ENCODE measurements at places on chromosomes 2 and 18.

- no peak overlapping the region for H3K4me3 ChIP-seq
- no peak overlapping the region for H3K27ac ChIP-seq
- peaks cover 12% of the 10 kb centered on the region for H3K27me3 ChIP-seq
- no peaks in the 10 kb centered on the region for H3K4me1 ChIP-seq
- no peak for DNase-seq
- no peaks in the 10 kb centered on the region for H3K36me3 ChIP-seq
These were observed 16.3 kb downstream of the GKN2 start for GRCh38 chr2:68936427-68936826.

DNA sequence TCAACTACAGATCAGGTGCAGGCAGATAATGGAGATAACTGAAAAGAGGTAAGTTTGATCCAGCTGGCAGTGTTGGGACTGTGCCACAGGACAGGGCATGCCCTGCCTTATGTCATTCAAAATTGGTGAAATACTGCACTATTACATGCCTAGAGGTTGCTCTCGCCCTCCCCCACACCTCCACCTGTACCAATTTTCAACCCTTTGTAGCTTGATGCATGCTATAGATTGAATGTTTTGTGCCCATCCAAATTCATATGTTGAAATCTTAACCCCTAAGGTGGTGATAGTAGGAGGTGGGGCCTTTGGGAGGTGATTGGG is 72.1 kb upstream of the LYPD6B start:
- H3K4me3 ChIP-seq, result no peak overlapping the region
- H3K27ac ChIP-seq, result no peak overlapping the region
- no peaks in the 10 kb centered on the region for H3K27me3 ChIP-seq
- no peaks in the 10 kb centered on the region for H3K36me3 ChIP-seq
- no peaks in the 10 kb centered on the region for H3K4me1 ChIP-seq

GRCh38 chr18:79856119-79857007 is 58.6 kb downstream of the KCNG2 start:
- no peaks in the 10 kb centered on the region for H3K27me3 ChIP-seq
- DNase-seq, result no peak
- H3K36me3 ChIP-seq, result no peaks in the 10 kb centered on the region
- no peak overlapping the region for H3K4me3 ChIP-seq
- no peaks in the 10 kb centered on the region for H3K4me1 ChIP-seq
- H3K27ac ChIP-seq, result no peak overlapping the region

GRCh38 chr2:171615069-171615468 is 72.2 kb upstream of the DYNC1I2 start:
- H3K27ac ChIP-seq, result no peak overlapping the region
- H3K27me3 ChIP-seq, result peaks cover 20% of the 10 kb centered on the region
- no peaks in the 10 kb centered on the region for H3K4me1 ChIP-seq

DNA sequence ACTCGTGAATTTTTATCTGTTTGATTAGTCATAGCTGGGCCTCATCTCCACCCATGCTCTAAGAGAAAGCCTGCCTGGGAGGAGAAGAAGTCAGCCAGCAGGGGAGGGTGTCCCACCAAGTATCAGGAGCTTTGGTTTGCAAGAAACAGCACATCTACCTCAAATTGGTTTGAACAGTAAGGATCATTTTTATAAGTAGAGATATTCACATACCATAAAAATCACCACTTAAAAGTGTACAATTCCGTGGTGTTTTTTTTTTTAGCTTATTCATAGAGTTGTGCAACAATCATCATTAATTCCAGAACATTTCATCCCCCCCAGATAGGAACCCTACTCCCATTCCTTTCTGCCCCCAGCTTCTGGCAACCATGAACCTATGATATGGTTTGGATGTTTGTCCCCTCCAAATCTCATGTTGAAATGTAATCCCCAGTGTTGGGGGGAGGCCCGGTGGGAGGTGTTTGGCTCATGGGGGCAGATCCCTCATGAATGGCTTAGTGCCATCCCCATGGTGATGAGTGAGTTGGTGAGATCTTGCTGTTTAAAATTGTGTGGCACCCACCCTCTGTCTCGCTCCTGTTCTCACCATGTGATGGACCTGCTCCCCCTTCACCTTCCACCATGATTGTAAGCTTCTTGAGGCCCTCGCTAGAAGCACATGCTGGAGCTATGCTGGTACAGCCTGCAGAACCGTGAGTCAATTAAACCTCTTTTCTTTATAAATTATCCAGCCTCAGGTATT is 36.2 kb upstream of the HS6ST1 start:
- no peak overlapping the region for H3K27ac ChIP-seq
- H3K36me3 ChIP-seq, result no peaks in the 10 kb centered on the region
- peaks cover 23% of the 10 kb centered on the region for H3K27me3 ChIP-seq
- H3K4me3 ChIP-seq, result no peak overlapping the region
- H3K4me1 ChIP-seq, result no peaks in the 10 kb centered on the region
- no peak for DNase-seq

DNA sequence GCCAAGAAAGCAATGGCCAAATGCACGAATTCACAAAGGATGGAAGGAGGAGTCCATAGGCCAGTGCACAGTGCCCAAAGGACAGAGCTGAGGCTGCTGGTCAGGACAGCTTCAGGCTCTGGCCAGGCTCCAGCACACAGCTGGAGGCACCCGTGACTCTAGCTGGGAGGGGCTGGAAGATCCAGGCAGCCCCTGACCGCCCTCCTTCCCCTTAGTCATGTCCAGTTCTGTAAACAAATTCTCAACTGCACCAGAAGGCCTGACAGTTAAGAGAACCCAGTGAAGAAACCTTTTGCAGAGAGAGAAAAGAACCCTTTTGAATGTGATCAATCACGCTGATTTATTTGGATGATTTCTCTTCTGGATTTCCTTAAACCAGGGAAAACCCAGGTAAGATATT is 7.7 kb upstream of the YWHAQ start:
- H3K27ac ChIP-seq, result no peak overlapping the region
- no peak overlapping the region for H3K4me3 ChIP-seq
- no peaks in the 10 kb centered on the region for H3K4me1 ChIP-seq

GRCh38 chr2:11368059-11368572 is 23.7 kb upstream of the ROCK2 start:
- no peaks in the 10 kb centered on the region for H3K36me3 ChIP-seq
- no peak overlapping the region for H3K27ac ChIP-seq
- H3K4me1 ChIP-seq, result no peaks in the 10 kb centered on the region
- no peak for DNase-seq
- H3K27me3 ChIP-seq, result no peaks in the 10 kb centered on the region
- no peak overlapping the region for H3K4me3 ChIP-seq

DNA sequence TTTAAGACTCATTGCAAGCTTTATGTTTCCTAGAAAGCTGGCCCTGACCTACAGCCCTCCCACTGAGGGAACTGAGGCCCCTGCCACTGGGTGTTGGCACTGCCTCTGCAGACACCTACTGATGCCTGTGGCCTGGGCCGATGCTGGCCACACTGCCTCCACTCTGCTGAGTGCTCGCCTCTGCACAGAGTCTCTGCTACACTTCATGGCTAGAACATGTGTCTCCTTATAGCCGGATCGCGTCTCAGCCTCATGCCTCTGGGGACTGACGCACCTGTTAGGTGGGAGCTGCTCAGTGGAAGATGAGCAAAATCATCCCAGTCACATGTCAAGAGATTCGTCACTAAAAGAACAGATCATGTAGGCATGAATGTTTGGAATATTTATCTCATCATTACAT is 108.7 kb downstream of the RGPD3 start:
- H3K4me1 ChIP-seq, result no peaks in the 10 kb centered on the region
- no peaks in the 10 kb centered on the region for H3K36me3 ChIP-seq
- no peak overlapping the region for H3K27ac ChIP-seq
- DNase-seq, result no peak
- H3K4me3 ChIP-seq, result no peak overlapping the region

DNA sequence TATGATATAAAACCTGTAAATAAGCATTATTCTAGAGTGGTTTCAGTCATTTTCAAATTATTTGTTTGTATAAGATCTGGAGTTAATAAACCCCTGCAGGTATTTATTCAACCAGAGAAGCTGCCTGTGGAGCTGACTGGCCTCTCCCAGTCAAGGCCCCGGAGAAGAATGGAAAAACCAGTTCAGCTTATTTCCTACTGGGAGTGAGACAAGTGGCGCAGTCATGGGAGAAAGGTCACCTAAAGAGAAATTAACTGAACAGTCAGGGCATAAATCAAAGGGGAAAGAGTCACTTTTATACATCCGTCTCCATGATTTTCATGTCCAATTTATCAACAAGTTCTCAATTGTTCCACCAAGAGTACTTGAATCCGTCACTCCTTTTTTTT is 240.9 kb downstream of the RNF152 start:
- H3K36me3 ChIP-seq, result no peaks in the 10 kb centered on the region
- H3K27me3 ChIP-seq, result no peaks in the 10 kb centered on the region
- H3K4me1 ChIP-seq, result no peaks in the 10 kb centered on the region
- no peak overlapping the region for H3K27ac ChIP-seq

GRCh38 chr18:26046419-26047077 is 43.9 kb downstream of the SS18 start:
- peaks cover 7% of the 10 kb centered on the region for H3K4me1 ChIP-seq
- H3K36me3 ChIP-seq, result peaks cover 26% of the 10 kb centered on the region
- no peak overlapping the region for H3K4me3 ChIP-seq
- no peak for DNase-seq
- H3K27ac ChIP-seq, result no peak overlapping the region

DNA sequence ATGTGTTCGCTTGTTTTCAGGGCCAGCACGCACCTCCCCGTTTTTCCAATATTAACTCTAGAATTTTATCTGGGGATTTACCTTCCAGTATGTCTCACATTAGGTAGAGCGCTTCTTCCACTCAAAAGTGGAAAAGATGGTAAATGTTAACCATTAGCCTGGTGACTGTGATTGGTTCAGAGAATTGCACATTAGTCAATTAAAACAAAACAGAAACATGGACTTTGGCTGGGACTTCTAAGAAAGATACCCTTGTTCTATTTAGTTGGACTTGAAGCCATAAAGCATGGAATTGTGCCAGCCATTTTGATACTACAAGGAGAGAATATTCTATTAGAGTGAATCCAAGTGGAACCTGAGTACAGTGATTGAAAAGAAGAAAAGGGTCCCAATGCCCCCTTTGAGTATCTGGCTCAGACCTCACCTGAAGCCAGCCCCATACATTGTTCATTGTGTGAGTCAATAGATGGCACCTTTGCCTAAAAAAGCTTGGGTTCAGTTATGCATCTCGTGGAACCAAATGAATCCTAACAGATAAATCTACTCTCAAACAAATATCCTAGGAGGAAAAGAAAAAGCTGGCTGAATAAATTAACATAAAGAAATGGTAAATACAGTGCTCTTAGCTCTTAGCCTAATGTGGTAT is 354.3 kb downstream of the IRS1 start:
- DNase-seq, result no peak
- no peaks in the 10 kb centered on the region for H3K36me3 ChIP-seq
- no peak overlapping the region for H3K4me3 ChIP-seq

GRCh38 chr18:11947214-11948191 is 33.8 kb upstream of the IMPA2 start:
- peak; percentile 43 for DNase-seq
- peak overlapping the region; percentile 39 for H3K27ac ChIP-seq
- H3K4me1 ChIP-seq, result no peaks in the 10 kb centered on the region
- no peaks in the 10 kb centered on the region for H3K36me3 ChIP-seq

DNA sequence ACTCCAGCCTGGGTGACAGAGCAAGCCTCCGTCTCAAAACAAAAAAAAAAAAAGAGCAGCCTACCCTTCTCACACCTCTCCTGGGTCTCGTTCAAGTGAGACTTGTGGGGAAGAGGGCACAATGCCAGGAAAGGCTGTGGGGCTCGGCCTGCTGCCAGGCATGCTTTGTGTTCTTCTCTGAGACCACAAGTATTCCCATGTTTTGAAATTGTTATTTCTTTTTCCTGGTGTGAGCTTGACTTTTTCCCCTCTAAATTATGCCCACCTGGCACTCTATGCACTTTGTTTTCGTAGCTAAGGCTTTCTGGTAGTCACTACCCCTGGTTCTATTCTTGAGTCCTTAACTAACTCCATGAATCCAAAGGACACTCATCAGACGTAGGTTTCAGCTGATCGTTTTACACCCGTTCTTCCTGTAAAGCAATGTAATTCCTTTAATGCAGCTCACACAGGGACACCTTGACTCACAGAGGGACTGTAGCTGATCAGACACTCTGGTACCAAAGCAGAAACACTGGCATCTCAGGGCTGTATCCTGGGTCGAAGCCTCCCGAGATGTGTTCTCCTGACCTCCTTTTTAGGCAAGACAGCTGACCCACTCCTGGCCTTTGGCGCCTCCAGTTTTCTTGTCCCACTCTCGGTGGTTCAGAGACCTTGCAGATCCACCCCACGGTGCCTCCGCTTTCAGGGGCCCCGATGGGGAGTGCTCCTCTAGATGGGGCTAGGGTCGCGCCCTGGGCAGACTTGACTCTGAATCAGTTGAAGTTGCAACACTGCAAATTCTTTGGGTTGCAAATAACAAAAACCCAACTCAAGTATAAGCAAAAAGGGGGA is 193.3 kb upstream of the AGAP1 start:
- no peaks in the 10 kb centered on the region for H3K27me3 ChIP-seq
- H3K27ac ChIP-seq, result no peak overlapping the region
- no peaks in the 10 kb centered on the region for H3K36me3 ChIP-seq
- no peaks in the 10 kb centered on the region for H3K4me1 ChIP-seq

DNA sequence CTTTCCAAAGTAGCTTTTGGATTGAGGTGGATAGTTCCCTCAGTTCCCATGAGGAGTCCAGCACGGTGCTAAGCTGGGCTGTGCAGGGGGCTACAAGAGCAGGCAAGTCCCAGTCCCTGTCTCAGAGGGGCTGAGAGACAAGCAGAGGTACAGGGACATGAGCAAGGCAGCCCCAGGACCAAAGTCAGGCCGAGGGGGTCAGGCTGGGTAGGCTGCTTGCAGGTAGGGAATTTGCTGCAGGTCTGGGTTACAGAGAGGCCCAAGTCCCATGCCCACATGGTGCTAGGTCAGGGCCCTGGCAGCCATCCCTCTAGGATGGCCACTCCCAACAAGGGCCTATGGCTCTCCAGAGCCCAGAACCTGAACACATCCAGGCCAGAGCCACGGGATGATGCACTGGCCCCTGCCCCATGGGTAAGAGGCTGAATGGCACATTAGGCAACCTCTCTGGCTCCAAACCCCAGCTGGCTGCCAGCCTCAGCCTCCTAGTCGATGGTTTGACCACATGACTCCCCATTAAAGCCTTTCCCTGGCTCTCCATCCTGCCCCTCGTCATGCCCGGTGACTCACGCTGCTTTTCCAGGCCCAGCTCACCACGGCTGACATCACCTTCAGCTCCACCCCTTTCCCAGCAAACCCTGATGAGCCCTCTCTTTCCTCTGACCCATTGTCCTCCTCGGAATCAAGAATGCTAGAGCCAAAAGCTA is 83.7 kb downstream of the SDC1 start:
- H3K27me3 ChIP-seq, result no peaks in the 10 kb centered on the region
- DNase-seq, result no peak
- no peak overlapping the region for H3K27ac ChIP-seq
- no peaks in the 10 kb centered on the region for H3K4me1 ChIP-seq
- no peak overlapping the region for H3K4me3 ChIP-seq

DNA sequence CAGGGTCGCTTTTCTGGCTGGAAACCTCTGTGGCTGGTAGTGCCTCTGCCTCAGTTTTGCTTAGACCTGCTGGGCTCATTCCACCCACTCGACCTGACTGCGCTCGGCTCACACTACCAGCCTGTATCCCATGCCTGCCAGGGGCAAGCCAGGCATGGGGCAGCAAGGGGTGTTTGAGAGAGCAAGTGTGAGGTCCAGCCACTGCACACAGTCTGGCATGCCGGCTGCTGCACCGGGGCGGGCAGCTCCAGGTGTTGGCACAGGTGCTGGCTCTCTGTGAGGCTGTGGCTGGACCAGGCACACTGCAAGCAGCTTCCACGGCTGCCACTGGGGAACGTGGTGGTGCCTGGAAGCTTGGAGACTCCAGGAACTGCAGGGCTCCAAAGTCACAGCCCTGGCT is 90.9 kb downstream of the ATAD2B start:
- H3K27me3 ChIP-seq, result no peaks in the 10 kb centered on the region
- H3K4me3 ChIP-seq, result no peak overlapping the region
- H3K36me3 ChIP-seq, result peaks cover 3% of the 10 kb centered on the region
- no peaks in the 10 kb centered on the region for H3K4me1 ChIP-seq
- DNase-seq, result no peak

GRCh38 chr2:99903981-99904380 is 238.4 kb downstream of the AFF3 start:
- no peaks in the 10 kb centered on the region for H3K27me3 ChIP-seq
- no peak overlapping the region for H3K4me3 ChIP-seq
